ENCODE measurements at places on chromosomes 7 and 10.

GRCh38 chr7:98877692-98878364 is 504 bp upstream of the TRRAP start:
- DNase-seq, result no peak

- no peak for DNase-seq
Observed at GRCh38 chr7:92072121-92072520, 62.2 kb downstream of the CYP51A1 start.

DNA sequence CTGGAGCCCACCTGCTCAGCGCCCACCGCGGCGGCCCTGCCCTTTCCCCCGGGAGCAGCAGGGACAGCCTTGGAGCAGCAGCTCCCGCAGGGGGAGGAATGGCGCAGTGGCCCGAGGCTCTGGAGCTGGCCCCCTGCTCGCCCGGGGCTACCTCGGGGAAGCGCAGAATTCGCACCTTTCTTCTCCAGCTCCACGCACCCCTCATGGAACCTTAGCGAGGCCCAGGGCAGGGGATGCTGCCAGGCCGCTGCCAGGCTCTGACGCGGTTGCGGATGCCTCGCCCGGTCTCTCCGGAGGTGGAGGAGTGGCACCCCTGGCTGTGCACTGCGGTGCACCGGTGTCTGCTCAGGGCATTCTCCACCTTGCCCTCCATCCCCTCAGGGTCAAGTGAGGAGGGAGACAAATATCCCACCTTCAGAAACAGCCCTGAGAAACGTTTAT is 84.9 kb upstream of the MKI67 start:
- DNase-seq, result no peak

GRCh38 chr10:122445469-122445868 is 9.0 kb upstream of the ARMS2 start:
- DNase-seq, result no peak

DNA sequence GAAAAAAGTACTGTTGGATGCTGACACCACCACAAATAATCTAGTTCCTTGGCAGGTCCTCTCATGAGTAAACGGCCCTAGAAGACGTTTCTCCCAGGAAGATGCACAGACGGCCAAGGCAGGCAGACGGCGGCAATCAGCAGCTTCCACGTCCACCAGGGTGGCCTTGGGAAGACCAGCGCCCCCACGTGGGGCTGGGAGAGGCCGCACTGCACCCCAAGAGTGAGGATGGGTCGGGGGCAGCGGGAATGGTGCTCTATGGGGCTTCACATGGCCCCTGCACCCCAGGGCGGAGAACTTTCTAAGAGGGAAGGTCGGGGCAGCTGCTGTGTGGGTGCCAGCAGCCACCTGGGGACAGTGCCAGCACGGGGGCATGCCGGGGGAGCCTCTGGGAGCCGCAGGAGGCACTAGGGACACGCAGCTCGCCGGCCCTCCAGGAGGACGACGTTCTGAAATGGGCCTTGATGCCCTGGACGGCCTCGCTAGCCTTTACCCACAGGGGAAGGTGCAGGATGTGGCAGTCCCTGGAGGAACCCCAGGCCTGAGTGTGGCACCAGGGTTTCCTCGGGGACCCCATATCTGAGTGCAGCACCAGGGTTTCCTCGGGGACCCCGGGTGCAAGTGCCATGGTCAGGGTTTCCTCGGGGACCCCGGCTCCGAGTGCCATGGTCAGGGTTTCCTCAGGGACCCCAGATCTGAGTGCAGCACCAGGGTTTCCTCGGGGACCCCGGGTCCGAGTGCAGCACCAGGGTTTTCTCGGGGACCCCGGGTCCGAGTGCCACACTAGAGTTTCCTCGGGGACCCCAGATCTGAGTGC is 539.9 kb downstream of the DNAJB6 start:
- no peak for DNase-seq

Measured in skin of body (tissue), 3 donors.